ENCODE measurements at places on chromosomes 11 and 22.

GRCh38 chr11:72141066-72141465 is 5.5 kb downstream of the FOLR3 start:
- no peak for DNase-seq

- DNase-seq: no peak
Measured at GRCh38 chr11:63869171-63869591, 30.3 kb downstream of the MARK2 start.

DNA sequence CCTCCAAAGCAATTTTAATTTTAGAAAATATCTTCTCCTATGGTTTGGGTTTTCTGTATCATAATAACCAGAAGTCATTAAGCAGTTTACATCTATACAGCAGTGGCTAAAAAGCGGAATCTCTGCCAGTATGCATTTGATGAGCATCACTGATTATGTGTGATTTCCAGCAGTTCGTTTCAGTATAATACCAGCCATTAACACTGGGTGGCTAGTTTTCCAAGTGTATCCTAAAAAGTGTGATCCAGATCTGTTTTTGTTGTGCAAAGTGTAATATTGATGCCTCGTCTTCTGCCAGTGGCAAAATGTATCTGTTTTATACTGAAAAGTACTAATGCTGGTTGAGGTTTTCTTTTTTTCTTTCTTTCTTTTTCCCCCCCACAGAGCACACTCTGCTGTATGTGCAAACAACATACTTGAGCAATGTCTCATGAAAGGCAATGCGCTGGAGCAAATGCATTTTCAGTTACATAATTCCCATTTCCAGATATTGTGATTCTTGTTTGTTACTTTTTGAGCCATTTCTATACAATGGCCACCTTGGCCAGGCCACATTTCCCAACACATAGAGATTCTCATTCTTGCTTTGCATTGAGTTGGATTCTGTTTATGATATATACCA is 64.2 kb downstream of the SLC36A4 start:
- no peak for DNase-seq

DNA sequence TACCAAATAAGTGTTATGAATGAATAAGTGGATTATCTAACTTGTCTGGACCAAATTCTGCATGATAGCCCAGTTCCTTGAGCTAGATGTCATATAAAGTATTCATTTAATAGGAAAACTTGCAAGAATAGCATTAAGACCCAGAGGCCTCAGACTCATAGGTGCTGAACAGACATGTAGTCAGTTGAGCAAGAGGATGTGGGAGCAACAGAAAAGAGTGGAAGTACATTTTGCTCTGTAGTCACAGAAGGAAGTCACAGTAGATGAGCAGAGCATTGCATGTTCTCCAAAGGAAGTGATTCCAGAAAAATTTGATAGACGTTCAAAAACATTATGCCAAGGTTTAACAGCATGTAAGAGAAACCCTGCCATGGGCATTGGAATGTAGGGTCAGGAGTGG is 9.5 kb downstream of the HOATZ start:
- DNase-seq: no peak

GRCh38 chr22:47304854-47305253 is 542.4 kb downstream of the TBC1D22A start:
- DNase-seq: no peak

GRCh38 chr11:46298699-46299433 is 21.4 kb downstream of the CREB3L1 start:
- DNase-seq: no peak

DNA sequence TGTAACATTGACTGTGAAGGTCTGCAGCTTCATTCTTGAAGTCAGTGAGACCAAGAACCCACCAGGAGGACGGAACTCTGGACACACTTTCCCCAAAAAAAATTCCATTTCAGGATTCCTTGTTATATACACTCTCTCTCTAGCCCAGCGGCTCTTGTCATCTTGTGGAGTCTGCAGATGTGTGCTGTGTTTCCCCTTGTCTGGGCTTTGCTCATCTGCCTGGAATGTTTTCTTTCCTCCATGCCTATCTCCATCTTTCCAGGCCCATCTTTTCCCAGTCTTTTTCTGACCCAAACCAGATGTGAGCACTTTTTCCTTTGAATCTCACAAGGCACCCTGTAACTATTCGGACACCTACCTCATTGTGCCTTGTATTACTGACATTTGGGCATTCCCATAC is 5.1 kb upstream of the DRG1 start:
- DNase-seq: no peak

GRCh38 chr11:44950031-44950624 is 555 bp downstream of the TP53I11 start:
- DNase-seq: no peak

Measured in NCI-H1048 (cell line).